ENCODE measurements at places on chromosomes 4 and X. TPM values are rescaled to one million over a fixed set of nuclear protein-coding genes. Genes with fewer than 3 reads are reported as not detected.

Gene RHOH
- not detected for total RNA-seq

Gene NDP
- total RNA-seq: 15.3 TPM

Gene SPCS3
- total RNA-seq: 83.9 TPM

Gene COL25A1
- total RNA-seq: 0.06 TPM

Gene GUF1
- 8.2 TPM for total RNA-seq

Gene DRP2
- total RNA-seq: 0.12 TPM

Gene CCKAR
- 0.13 TPM for total RNA-seq

All from aortic smooth muscle cell (primary cell).